ENCODE measurements at places on chromosomes 16 and 17.

- DNase-seq = no peak
Observed at GRCh38 chr16:54062361-54063278, 224.0 kb downstream of the IRX3 start.

- DNase-seq = no peak
Observed at GRCh38 chr16:19654147-19654546, 63.9 kb downstream of the KNOP1 start.

DNA sequence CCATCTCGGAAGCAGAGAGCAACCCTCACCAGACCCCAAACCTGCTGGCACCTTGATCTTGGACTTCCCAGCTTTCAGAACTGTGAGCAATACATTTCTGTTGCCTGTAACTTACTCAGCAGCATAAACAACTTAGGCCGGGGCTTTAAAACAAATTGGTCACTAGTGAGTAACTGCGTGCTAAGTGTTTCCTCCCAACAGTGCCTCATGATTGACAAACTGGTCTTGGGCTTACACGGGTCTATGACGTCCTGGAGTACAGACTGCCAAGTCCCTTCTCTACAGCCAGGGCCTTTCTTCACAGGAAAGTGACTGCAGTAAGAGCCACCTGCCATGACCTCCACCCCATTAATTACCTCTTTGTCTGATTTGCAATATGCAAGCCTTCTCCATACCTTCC, 136.7 kb downstream of the XYLT1 start:
- DNase-seq = no peak

DNA sequence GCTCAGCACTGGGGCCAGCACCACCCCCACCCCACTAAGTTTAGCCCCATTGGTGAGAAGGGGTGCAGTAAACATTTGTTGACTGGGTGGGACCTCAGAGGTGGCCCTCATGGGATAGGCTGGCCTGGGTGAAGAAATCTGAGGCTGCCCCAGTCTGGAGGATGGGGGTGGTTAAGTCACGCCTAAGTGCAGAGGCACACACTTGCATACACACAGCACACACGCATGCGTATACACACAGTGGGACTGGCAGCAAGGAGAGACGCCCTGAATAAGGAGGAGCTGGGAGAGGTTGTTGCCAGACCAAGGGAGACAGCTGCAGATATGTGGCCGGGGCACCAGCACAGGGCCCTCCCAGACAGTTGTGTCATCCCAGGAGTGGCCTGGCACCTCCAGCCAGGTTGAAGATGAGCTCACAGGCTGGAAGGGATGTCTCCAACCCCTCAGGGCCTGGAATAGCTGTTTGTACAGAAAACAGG, 3.0 kb upstream of the BCAR1 start:
- no peak for DNase-seq

DNA sequence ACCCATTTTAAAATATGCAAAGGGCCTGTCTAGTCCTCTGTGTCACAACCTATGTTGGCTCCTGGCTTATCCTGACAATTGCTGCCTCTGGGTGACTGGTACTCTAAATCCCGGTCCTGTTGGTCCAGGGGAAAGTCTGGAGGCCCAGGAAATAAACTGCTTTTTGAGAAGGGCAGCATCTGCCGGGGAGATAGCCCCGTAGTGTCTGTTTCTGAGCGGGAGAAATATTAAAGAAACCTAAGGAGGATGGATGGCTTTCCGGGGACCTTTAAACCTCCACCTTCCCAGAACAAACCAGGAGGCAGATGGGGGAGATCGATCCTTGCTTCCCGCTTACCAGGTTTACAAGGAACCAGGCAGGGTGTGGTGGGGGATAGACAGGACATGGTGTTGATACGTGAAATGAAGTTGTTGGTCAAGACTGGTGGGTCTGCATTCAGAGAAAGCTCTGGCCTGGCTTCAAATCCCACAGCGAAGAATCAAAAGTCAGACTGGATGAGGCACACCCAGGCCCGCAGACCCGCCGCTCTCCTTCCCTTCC, 3.8 kb downstream of the HOXB2 start:
- no peak for DNase-seq

DNA sequence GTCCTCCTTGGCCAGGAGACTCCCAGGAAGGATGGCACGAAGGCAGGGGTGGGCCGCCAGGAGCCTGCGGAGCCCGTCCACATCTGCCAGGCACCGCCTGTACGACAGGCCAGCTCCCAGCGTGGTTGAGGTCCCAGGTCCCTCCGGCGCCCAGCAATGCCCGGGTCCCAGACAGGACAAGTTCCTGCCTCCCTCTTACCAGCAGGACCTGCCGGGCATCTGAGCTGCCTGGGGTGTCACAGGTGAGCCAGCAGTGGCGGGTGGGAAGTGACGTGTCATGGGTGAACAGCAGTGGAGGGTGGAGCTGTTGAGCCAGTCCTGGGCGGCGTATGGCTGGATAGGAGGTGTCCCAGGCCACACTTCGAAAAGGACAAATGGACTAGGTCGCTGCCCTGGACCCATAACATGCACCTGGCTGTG, 15.7 kb upstream of the BAHCC1 start:
- DNase-seq = no peak

GRCh38 chr17:73521376-73521775, 122.9 kb downstream of the SDK2 start:
- no peak for DNase-seq

DNA sequence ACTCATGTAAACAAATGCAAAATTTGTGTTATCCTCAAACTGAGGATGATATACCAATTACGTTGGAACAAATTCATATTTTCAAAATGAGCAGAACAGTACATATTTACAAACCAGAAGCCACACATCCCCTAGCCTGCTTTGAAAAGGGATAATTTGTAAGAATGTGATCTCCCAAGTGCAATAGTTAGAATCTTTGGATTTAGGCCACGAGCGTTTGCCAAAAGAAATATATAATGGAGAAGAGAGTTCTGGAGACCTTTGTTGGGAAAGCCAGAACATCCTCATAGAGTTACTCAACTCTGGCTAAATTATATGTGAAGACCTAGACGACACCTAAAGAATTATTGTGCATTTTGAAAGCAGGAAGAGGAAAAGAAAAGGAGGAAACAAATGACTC, 449.3 kb downstream of the KCNJ2 start:
- DNase-seq = no peak

GRCh38 chr16:46582313-46582712, 38.9 kb downstream of the SHCBP1 start:
- no peak for DNase-seq

- DNase-seq = no peak
Observed at GRCh38 chr17:11601661-11602060, 3.4 kb downstream of the DNAH9 start.

DNA sequence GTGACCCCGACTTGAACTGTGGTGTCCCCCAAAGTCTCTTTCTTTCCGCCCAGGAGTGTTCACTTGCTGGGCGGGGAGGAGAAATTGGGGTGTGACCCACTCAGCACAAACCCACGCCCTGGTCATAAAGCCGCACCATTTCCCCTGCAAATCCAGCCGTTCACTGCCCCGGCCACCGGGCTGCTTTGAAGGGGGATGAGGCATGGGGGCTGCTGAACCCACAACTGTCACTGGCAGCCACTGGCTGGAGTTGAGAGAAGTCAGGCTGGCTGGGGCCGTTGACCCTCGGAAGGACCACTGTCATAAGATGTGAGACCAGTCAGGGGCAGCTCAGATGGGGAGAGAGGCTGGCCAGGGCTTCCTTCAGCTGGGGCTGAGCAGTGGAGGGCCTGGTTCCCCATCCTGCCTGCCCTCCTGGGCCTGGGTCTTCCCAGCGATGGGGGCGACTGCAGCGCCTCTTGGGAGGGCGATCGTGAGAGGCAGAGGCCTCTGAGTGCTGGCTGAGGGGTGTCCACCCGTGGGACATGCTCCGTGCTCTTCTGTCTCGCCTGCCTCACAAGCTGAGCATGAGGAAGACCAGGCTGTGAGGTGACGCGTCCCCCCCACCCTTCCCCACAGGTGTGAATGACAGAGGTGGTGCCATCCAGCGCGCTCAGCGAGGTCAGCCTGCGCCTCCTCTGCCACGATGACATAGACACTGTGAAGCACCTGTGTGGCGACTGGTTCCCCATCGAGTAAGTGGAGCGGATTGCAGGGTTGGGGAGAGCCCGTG, 19.5 kb downstream of the C16orf90 start:
- no peak for DNase-seq

- no peak for DNase-seq
Observed at GRCh38 chr16:84286578-84287240, 8.0 kb upstream of the WFDC1 start.

DNA sequence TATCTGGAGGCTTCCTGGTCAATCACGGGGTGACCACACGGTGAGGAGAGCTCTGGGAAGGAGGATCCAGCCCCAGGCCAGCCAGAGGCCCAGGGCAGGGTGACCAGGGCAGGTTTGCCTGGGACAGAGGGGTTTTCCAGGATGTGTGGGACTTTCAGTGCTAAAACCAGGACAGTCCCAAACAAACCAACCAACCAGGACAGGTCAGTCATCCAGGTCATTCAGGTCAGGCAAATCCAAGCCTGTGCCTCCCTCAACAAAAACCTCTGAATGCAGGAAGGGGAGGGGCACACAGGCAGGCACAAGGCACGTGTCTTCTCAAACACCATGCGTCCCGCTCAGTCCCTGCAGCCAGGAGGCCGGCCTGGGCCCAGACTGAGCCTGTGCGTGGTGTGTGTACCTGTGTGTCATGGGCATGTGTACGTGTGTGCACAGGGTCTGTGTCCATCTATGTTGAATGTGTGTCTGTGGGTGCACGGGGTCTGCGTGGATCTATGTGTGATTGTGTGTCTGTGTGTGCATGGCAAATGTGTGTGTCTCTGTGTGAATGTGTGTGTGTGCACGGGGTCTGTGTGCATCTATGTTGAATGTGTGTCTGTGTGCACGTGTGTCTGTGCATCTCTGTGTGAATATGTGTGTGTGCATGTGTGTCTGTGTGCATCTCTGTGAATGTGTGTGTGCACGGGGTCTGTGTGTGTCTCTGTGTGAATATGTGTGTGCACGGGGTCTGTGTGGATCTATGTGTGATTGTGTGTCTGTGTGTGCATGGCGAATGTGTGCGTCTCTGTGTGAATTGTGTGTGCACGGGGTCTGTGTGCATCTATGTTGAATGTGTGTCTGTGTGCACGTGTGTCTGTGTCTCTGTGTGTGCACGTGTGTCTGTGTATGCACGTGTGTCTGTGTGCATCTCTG, 78.9 kb downstream of the RTN4RL1 start:
- no peak for DNase-seq

GRCh38 chr16:67674851-67675578, 8.4 kb downstream of the C16orf86 start:
- DNase-seq = no peak

DNA sequence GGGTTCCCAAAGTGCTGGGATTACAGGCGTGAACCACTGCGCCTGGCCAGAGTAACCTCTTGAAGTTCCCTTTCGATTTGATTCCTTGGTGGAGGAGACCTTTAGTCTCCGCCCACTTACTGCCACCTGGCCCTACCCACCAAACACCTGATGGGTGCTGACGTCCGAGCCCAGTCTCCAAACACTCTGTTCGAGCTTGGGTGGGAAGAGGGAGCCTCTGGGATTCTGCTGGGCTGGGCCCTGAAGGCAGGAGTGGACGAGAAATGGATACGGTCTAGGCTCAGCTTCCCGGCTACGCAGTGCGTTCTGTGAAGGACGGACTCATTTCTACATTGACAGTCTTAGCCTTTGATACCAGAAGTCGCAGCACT, 870 bp upstream of the ITGA3 start:
- DNase-seq = no peak

- no peak for DNase-seq
Observed at GRCh38 chr17:2055292-2056205, 646 bp downstream of the HIC1 start.

DNA sequence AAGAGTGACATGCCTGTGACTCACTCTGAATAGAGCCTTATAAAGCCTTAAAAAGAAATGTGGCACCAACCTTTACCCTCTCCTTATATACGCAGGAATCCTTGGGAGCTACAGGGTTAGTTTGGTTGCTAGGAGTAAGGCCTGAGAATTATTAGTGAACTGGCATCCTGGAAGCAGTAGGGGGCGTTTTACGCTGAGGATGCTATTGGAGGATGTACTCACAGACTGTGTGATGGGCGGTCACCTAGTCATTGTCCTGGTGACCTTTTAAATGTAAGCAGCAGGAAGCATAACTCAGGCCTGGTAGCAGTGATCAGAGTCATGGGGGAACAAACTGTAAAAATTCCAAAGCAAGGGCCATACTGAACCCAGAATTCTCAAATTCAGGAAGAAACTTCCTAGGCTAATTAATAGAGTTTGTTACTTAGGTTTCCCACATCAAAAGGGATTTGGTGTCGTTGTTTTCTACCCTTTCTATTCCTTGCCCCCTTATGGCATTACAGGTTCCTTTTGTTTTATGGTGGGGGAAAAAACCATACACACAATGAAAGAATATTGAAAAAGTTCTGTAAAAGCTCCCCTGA, 153.8 kb downstream of the SNX11 start:
- no peak for DNase-seq

- no peak for DNase-seq
Observed at GRCh38 chr16:65545413-65545956, 423.6 kb upstream of the CDH11 start.

GRCh38 chr17:58808609-58809563, 53.2 kb downstream of the PPM1E start:
- no peak for DNase-seq

- DNase-seq = peak; percentile 77
Observed at GRCh38 chr17:40319651-40320540, 10.9 kb downstream of the RARA start.

- no peak for DNase-seq
Observed at GRCh38 chr17:9533441-9533840, 42.2 kb downstream of the STX8 start.

DNA sequence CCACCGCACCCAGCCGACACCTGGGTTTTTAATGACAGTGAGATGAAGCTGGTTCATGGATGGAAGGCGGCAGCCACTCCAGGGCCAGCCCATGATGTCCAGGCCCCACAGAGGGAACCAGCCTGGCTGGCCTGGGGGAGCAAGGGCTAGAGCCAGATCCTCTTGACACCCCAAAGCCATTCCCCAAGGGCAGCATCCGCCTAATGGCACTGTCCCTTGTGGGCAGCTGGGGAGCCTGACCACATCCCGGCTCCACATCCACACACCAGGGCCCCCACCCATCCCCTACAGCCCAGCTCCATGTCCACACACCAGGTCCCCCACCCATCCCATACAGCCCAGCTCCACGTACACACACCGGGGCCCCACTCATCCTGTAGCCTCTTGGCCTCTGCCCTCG, 53.3 kb upstream of the ACSF3 start:
- DNase-seq = no peak

- no peak for DNase-seq
Observed at GRCh38 chr17:53101706-53102105, 721.0 kb upstream of the KIF2B start.

DNA sequence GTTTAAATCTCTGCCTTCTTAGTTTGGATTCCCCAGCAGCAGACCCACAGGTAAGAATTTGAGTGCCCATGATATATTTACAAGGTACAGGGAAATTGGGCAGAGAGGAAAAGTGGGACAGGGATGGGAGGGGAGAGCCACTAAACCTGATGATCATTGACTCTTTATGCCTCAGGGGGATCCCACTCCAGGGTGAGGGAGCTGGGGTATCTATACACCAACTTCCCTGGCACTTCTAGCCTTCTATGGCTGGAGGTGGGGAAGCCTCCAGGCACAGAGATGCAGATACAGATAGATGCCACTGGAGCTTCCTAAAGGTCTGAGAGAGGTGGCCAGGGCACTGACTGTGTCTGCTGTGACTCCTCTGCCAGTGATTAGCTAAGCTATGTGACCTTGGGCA, 256.4 kb downstream of the KATNIP start:
- no peak for DNase-seq

- no peak for DNase-seq
Observed at GRCh38 chr17:30422171-30422570, 43.4 kb downstream of the CPD start.

- no peak for DNase-seq
Observed at GRCh38 chr17:56912105-56912999, 1.5 kb downstream of the TRIM25 start.
